ENCODE measurements at places on chromosomes 6 and 20. TPM values are rescaled to one million over a fixed set of nuclear protein-coding genes. Genes with fewer than 3 reads are reported as not detected.

GRCh38 chr6:17877196-17877894, 110.1 kb downstream of the KIF13A start:
- no peak for DNase-seq

Gene RNASET2
- total RNA-seq, result 8.1 TPM

Gene SYNE1
- total RNA-seq, result 39.0 TPM

Gene SIRPB1
- total RNA-seq, result 0.22 TPM

- no peak for DNase-seq
Measured at GRCh38 chr6:34240329-34241248, 3.9 kb downstream of the HMGA1 start.

DNA sequence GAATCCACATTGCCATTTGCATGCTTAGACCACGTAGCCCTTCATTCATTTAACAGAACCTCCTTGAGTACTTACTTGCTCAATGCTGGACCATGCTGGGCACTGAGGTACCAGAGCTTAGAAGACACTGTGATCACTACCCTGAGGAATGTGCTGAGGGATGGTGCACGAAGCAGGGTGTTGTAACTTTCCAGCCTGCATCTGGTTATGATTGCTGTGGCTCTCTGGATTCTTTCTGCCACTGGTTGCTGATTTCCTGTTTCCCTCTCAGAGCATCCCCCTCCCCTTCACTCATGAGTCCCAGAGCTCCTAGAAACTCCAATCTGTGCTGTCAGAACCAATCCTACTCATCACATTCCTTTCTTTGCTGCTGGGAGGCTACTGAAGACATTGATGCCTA, 537.4 kb downstream of the PTPRT start:
- no peak for DNase-seq

Gene PPP1R10
- total RNA-seq, result 12.5 TPM

GRCh38 chr6:76772951-76773350, 690.3 kb downstream of the HTR1B start:
- DNase-seq, result no peak

Gene MBOAT1
- total RNA-seq, result 8.1 TPM

GRCh38 chr6:48535582-48536009, 424.6 kb upstream of the PTCHD4 start:
- DNase-seq, result no peak

DNA sequence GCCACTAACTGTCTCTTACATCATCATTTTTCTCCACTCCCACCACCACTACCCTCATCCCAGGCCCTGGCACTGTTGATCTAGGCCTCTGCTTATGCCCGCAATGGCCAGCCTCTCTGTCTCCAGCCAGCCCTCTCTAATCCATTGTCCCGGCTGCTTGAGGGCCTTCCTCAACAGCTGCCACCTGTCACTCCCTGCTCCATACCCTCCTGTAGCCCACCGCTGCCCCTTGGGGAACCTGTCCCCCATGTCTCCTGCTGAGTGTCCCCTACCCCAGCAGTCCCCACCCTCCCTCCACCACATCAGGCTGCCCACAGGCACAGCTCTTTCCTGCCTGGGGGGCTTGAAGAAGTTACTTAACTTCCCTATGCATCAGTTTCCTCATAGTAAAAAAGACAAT, 13.4 kb downstream of the TEAD3 start:
- no peak for DNase-seq

DNA sequence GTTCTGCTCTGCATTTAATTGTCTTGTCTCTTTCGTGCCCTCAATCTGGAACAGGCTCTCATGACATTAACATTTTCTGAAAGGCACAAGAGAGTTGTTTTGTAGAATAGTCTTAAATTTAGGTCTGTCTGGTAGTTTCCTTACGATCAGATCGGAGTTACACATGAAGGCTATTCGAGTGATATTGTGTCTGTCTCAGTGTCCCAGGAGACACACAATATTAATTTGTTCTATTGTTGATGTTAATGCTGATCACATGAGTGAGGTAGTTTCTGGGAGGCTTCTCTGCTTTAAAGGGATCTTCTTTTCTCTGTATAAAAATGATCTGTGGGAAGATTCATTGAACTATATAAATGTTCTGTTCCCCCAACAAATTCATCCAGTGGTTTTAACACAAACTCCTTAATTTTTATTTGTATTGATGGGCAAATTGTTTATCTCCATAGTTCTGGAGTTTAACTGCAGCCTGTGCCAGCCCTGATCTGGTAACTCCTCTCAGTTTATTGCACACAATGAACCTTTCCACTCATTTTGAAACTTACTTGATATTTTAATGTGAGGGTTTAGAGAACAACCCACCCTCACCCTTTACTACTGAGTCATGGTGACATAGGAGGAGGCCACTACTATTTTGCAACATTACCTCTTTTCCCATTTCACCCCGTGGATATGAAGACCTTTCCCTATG, 223.0 kb downstream of the CBLN4 start:
- DNase-seq, result no peak

Gene C20orf202
- total RNA-seq, result not detected

Measured in lung microvascular endothelial cell (primary cell).